ENCODE measurements at places on chromosomes 4 and X.

GRCh38 chrX:56600141-56600540 lies 36.7 kb downstream of the UBQLN2 start:
- DNase-seq: no peak

DNA sequence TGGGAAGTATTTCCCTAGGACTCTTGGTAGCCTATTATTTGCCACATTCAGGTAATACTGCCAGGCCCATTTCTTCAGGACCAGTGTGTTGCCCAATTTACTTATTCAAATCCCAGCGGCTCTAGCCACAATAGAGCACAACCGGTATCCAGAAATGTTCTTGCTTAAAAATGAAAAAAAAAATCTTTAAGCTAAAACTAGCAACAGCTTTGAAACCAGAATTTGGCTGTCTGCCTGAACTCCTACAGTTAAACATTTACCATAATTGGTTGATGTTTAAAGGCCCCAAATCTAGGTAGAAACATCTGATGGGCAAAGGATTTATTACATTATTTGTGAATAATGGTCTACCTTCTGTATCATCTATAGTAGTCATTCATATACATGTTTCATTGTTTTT lies 930 bp upstream of the SLITRK4 start:
- no peak for DNase-seq

GRCh38 chr4:158621729-158622128 lies 50.0 kb downstream of the C4orf46 start:
- no peak for DNase-seq

- no peak for DNase-seq
Measured at GRCh38 chr4:108391701-108392455, 223.1 kb upstream of the LEF1 start.

- DNase-seq: no peak
Measured at GRCh38 chr4:163776957-163777356, 282.5 kb downstream of the TMA16 start.

DNA sequence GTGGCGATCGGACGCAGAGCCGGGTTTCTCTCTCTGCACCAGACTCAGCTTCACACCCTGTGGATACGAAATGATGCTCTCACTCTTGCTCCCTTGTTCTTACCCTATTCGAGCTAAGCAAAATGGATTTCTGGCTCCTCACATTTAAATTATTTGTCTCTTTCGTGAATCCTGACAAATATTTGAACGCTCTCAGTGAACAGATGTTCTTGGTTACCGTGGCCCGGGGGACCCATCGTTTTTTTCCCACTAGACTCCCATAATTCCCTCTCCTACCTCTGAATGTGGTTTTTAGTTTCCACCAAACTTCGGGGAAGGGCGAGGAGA lies 630 bp downstream of the SMARCA5 start:
- no peak for DNase-seq
